Stimulated activated CD8-positive, alpha-beta memory T cell treated with anti-CD3 and anti-CD28 coated beads, Interleukin-7, amount 100 ng/mL, for 48 hours (primary cell): ENCODE measurements at places on chromosomes 6 and 20.

DNA sequence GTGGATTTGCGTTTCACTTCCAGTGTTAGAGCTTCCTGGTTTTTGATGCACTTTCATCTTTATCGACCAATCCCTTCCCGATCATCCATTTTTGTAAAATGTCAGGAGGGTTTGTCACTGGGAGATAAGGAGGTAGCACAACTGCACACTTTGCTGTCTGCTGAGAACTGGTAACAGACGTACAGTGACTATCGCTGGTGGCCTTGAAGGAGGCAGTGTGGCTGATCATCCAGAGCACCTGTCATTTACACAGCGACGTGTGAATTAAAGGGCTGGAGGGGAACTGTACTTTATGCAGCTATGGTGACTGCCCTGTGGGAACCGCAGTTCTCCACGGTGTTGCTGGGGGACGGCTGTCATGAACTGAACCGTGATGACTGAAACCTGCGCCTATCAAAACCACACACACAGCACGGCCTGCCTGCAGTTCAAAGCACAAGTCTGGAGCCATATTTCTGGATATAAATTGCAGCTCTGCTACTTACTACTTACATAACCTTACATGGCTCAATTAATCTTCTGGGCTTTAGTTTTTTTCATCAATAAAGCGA lies 50.0 kb downstream of the HUS1B start:
- no peak for DNase-seq

DNA sequence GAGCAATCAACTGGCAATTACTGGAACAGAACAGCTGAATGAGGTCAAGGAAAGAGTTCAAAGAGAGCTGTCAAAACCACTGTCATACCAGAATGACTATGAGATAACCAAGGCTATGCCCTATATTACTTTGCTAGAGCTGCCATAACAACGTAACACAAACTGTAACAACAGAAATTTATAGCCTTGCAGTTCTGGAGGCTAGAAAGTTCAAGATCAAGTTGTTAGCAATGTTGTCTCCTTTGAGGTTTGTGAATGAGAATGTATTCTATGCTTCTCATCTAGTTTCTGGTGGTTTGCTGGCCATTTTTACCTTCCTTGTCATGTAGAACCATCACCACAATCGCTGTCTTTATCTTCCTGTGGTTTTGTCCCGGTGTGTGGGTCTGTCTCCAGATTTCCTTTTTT lies 1323.0 kb upstream of the GJE1 start:
- DNase-seq: peak; percentile 0

DNA sequence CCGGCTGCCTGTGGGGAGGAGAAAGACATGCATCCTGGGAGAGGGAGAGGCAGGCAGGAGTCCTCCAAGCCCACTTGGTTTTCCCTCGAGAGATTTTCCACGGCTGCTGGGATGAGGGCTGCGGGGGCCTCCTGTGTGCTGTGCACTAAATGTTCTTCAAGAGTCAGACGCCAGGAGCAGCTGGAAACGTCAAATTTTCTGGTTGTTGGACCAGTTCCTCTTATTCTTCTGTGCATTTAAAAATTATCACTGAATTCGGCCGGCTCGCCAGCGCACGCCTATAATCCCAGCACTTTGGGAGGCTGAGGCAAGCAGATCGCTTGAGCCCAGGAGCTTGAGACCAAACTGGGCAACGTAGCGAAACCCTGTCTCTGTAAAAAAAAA lies 32.8 kb upstream of the NTSR1 start:
- DNase-seq: no peak

DNA sequence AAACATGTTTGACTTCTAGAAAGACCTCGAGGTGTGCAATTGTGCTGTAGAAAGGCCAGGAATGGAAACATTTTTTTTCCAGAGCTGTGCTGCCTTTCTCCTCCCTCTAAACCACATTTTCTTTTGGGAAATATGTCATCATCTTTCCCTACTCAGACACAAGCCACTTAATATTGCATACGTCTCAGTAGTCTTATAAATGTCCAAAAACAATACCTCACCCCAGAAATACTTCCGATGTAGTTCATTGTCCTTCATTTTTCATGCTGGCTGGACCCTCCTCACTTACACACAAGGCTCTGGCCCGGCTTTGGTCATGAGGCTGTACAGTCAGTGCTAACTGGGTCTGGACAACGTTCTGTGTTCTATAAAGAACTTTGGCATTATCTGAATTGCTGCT lies 126.4 kb downstream of the SCML4 start:
- DNase-seq: no peak

- peak; percentile 12 for DNase-seq
These were observed 76.0 kb upstream of the SHLD1 start for GRCh38 chr20:5674176-5674660.

- no peak for DNase-seq
These were observed 40.6 kb downstream of the CTNNBL1 start for GRCh38 chr20:37734228-37734985.

DNA sequence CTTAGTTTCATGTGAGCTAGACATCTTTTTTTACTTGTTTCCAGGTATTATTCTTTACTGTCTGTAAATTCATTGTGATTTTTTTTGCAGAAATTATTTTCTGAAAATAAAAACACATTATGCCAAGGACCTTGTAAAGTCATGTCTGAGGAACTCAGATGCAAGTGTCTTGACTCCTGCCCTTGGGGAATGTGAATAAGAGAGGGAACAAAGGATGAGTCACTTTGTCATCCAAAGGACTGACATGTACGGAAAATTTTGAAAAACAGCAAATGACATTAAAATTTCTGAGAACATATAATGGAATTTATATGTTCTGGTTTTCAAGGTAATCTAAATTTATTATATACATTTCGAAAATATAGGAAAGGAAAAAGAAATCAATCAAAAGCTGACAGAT lies 660.4 kb downstream of the CD109 start:
- no peak for DNase-seq

- DNase-seq: no peak
These were observed 11.7 kb upstream of the SULF2 start for GRCh38 chr20:47796971-47797370.

GRCh38 chr20:51481341-51481914 lies 61.1 kb downstream of the NFATC2 start:
- DNase-seq: peak; percentile 59

DNA sequence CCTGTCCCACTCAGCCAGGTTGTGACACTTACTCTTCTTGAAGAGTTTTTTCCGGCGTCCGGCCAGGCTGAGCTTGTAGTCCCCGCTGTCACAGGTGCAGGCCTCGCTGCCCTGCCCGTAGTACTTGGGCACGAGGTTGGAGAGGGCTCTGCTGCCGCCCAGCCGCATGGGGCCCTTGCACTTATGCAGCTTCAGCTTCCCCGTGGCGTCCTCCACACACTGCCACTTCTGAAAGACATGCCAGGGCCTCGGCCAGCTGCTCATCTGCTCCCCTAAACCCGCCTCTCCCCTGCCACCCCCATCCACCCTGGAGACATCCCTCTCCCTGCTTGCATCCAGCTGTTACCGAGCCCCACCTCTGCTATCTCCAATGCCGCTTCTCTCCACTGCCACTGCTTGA lies 113.1 kb downstream of the SULF2 start:
- DNase-seq: no peak

DNA sequence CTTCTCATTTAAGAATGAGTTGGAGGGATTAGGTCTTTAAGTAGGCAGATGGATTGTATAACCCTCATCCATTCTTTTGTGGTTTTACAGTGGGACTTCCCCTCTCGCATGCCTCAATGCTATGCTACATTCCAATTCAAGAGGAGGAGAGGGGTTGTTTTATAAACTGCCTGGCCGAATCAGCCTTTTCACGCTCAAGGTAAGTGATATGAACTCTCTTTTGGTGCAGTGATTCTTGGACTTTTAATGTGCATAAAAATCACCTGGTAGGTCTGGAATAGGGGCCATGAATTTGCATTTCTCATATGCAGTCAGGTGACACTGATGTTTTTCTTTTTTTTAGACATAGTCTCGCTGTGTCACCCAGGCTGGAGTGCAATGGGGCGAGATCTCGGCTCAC lies 10.8 kb downstream of the ASXL1 start:
- DNase-seq: no peak

DNA sequence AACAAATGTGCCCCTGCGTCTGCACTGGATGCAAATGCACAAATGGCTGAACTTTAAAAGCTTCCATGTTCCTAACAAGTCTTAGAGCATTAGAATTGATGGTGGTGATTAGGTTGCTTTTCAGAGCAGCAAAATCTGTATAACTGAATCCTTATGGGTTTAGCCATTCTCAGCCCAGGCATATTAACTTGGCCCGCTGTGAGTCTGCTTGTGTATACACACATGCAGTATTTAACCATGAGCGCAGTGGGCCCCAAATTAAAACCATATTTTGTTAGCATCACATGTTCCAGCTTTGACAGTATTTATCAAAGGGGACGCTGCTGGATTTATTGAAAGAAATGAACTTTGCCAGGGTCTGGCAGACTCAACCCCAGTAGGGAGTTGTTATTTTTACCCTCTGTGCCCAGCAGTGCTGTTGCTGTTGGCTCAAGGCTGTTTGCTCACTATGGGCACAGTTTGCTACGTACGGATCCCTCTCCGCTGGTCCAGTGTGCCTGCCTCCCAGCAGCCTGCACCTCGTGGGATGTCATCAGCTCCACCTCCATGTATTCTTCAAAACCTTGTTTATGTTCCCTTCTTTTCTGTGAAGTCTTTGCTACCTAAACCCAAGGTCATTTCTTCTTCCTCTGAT lies 144.7 kb downstream of the QRSL1 start:
- DNase-seq: no peak

DNA sequence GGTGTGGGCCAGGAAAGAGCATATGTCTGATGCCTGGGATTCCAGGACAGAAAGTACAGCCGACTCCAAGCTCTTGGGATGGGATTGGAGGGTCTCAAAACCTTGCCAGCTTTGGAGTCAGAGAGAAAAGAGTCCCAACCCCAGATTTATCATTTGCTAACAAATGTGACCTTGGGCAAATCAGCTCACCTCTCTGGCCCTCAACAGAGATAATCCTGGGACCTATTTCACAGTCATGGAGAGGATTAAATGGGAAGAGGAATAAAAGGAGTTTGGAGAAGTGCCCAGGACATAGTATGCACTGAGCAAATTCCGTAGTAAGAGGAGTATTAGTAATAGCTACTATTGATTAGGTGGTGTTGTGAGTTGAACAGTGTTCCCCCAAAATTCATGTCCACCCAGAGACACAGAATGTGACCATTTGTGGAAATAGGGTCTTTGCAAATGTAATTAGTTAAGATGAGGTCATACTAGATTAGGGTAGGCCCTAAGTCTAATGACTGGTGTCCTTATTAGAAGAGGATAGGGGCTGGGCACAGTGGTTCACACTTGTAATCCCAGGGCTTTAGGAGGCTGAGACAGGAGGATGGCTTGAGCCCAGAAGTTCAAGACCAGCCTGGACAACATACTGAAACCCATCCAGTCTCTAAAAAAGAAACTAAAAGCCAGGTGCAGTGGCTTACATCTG lies 17.1 kb downstream of the RIPOR3 start:
- DNase-seq: no peak

DNA sequence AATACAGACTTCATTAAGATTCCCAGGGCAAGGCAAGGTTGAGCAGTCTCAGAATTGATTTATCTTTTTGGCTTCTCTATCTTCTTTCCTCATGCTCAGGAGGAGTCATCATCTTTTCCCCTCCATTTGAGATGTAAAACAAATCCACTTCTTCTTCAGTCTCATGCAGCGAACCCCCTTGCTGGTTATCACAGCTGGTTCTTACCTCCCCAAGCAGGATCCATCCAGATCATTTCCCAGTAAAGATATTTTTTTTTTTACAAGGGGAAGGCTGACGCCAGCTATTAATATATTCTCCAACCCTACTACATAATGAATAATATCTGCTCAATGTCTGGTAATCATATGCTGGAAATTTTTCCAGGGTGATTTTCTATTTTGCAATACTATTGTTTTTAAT lies 508.9 kb upstream of the NOX3 start:
- DNase-seq: no peak
